Mesothelial cell of epicardium (in vitro differentiated cells): ENCODE measurements at places on chromosomes 6 and 20. TPM values are rescaled to one million over a fixed set of nuclear protein-coding genes. Genes with fewer than 3 reads are reported as not detected.

DNA sequence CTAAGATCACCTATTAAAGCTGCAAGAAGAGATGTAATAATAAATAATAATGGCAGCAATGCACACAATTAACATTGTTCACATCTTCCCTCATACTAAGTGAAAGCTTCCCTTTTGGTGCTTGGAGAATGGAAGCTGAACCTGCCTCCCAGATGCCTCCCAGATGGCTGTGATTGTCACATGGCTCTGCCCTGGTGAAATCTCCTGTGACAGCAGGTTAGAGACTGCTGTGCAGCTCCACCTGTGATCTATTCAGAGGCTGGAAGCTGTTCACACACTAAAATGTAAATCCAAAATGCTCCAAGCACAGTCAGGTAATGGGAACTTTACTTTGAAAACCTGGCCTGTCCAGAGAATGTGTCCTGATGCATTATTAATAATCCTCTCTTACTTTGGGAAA, 41.7 kb upstream of the RGS17 start:
- no peak for DNase-seq

- no peak for DNase-seq
Measured at GRCh38 chr20:39473536-39473935, 511.4 kb downstream of the DHX35 start.

DNA sequence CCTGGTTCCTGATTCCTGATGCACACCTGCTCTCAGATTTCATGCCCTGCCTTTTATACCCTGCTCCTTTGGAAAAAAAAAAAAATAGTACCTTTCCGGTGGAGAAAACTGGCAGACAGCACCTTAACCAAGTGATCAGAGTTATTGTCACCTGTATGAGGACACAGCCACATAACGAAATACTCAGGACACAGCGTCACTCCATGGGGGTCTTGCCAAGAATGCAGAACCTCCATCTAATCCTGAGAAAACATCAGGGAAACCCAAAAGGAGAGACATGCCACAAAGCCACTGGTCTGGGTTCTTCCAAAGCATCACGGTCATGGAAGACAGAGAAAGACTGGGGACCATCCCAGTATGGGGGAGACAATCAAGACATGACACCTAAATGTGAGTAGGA, 29.1 kb downstream of the BFSP1 start:
- DNase-seq, result no peak

DNA sequence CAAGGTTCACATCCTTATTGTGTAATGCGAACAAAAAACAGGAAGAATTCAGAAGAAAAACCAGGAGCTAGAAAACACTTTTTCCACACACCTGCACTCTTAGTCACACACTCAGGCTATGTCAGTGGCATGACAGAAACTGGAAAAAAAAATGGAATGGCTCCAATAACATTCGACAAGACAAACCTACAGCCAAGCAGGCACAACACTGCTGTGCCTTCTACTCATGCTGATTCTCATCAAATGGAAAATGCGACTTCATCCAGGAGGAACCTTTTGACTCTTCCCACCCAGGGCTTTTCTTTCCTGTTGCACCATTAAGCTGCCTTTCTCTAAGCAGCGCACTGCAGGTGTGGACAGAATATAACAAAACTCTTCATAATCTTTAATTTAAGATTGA, 163.2 kb upstream of the BTBD3 start:
- no peak for DNase-seq

DNA sequence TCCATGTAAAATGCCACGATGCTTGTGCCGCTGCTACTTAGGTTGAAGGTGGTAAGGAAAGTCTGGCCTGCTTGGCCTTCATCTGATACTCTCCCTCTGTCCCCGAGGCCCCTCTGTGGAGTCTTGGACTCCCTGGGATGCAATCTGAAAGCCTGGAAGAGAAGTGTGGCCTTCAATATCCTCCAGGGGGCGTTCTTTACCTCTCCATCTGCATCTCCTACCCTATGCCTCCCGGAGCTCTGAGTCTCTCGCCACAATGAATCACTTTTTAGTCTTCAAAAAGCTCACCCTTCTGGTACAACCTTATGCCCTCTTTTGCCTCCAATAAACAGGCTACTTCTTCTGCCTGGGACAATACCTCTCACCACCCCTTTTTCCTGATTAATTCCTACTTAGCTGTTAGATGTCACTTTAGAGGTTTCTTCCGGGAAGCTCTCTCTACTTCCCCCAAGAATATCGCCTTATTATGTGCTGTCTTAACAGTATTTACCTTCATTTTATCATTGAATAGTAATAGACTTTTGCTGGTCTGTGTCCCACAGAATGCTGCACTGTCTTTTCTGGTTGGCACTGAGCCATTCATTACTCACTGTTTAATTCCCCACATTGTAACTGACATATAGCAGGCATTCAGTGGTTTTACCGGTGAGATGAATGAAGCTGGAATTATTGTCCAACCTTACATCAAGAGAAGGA, 13.9 kb upstream of the ATG5 start:
- peak; percentile 25 for DNase-seq

GRCh38 chr6:53321701-53322100, 27.0 kb downstream of the ELOVL5 start:
- no peak for DNase-seq

DNA sequence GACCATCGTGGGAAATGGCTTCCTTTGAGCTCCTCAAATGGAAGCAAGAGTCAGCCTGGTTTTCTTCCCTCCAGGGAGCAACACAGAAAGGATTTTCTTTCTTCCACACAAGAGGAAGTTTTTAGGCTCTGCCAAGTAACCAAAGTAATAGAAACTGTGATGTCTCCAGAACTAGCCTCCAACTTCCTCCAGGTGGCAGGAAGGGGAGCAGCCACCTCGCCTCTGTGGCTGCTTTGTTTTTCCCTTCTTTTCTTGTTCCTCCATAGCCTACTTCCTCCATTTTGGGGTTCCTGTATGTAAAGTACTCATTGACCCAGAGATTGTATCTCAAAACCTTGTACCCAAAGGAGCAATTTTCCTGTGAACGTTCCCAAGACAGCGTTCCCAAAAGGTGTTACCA, 32.7 kb upstream of the CCR6 start:
- DNase-seq, result no peak

DNA sequence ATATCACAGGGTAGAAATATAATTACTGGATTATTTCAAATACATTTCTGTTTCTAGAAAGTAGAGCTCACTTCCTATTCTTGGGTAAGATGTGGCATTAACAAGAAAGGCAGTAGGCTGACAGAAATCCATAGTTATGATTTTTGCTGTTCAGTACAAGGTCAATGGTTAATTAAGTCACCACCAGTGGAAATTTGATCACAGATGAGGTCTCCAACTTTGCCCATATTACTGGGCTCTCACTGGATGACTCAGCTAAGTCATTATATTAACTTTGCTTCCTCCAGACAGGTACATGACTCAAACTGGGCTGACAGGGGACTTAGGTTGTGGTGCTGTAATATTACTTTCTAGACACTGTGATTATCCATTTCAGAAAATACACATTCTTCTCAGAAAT, 212.4 kb downstream of the GRIK2 start:
- DNase-seq, result no peak

DNA sequence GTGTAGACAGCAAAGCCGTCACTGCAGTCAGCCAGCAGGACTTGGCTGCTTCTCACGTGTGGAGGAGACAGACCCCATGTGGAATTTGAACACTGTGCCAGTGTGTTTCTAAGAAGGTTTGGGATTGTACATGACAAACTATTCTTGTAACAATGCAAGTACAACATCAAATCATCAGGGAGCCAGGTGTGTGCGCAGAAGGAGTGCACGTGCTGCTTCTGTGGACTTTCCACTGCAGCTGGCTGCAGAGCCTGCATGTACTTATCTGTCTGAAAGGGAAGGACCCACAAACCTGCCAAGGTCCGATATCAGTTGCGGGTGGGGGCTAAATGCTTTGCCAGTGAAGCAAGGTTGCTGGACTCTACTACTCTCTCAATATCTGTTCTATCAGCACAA, 211.6 kb downstream of the WDR27 start:
- no peak for DNase-seq

- DNase-seq, result no peak
Measured at GRCh38 chr6:110098511-110099116, 80.9 kb downstream of the WASF1 start.

GRCh38 chr6:138716971-138717665, 56.5 kb upstream of the CCDC28A start:
- DNase-seq, result no peak

DNA sequence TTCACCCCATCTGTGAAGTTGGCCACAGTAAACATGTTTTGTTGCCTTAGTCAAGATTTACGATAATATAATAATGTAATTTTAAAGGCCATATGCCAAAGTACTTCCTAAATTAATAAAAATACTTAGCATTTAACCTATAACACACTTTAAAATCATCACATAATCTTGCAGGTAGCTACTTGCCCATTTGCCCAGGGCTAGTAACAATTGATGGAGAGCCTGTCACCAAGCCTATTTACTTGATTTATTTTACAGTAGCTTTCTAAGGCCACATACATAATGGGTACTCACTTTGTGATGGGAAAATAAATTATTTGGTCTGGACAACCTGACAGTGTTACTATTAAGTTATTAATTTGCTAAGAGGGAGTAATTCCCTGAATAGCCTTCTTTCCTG, 14.5 kb downstream of the BTBD9 start:
- no peak for DNase-seq

- no peak for DNase-seq
Measured at GRCh38 chr6:83958241-83958685, 75.3 kb upstream of the MRAP2 start.

DNA sequence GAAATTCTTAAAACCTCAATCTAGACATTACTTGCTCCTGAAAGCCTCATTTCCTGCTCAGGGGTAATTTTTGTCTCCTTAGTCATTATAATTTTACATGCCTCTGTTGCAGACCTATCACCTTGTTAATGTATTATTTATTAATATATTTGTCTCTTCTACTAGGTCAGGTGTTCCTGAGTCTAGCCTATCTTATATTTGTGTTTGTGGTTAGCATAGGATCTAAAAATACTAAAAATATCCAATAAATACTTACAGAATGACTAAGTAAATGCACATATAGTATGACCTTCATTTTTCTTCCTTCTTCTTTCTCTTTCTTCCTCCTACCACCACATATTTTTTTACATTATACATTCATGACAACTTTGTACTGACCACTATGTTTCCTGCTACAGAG, 268.9 kb upstream of the HS3ST5 start:
- DNase-seq, result no peak

DNA sequence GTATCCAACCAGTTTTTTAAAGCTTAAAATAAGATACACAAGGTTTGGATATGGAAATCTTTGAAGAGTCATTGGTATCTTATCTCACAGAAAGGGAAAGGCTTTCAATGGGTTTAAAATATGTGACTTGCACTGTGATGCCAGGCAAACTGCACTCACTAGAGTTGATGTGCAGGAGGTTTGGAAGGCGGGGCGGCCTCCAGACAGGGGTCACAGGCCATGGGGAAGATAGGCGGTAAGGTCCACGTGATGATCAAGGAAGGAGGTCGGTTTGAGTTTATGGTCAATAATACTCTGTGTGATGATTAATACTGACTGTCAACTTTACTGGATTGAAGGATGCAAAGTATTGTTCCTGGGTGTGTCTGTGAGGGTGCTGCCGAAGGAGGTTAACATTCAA, 9.5 kb upstream of the RAMACL start:
- no peak for DNase-seq

- DNase-seq, result no peak
Measured at GRCh38 chr20:5539691-5540090, 210.5 kb upstream of the SHLD1 start.

- DNase-seq, result no peak
Measured at GRCh38 chr6:141829566-141830360, 303.0 kb upstream of the GJE1 start.

GRCh38 chr6:126534401-126534800, 194.5 kb downstream of the CENPW start:
- DNase-seq, result no peak

DNA sequence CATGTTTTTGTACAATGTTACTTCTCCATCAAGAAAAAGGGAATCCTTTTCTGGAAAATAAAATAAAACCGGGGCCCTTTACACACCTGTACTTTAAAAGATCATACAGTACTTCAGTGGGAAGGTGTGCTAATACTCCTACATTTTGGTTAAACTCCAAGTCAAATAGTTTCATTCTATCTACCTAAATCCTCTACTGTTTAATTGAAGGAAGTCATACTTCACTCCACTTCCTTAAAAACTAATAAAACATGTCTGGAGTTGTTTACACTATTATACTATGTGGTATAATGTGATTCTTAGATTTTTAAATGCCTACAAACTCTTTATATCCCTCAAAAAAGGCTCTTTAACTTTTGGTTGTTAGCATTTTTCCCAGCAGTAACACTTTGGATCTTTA, 18.6 kb upstream of the HBS1L start:
- DNase-seq, result no peak

GRCh38 chr6:21398741-21399325, 194.7 kb upstream of the SOX4 start:
- no peak for DNase-seq

DNA sequence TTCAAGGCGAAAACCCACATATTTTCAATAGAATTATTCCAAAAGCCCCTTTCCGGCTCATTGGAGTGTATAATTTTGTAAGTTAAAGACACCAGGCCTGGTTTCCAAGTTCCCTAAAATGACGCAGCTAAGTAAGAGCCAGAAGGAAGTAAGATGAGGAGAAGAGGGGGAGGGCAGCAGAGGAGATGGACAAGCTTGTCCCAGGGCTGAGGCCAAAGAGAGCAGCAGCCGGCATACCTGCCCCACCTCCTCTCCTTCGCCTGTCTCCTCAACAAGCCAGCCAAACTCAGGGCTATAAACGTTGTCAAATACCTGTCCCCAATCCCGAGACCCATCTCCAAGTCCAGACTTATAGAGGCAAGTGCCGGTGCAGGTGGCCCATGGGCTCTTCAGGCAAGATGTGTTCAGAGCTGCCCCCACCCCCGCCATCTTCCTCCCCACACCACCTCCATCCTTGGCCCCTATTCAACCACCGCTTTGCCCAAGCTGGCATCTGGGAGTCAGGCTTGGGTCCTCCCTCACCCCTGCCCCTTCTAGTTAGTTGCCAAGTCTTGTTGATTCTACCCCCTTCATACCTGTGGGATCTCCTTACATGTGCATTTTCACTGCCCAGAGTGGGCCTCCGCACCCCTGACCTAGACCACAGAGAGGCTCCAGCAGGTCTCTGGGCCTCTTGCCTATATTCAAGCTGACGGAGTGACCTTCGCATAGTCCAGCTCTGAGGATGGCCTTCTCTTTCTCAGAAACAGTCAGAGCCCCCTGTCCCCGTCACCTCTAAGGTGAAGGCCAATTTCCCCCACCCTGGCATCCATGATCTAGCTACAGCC, 75.7 kb upstream of the SIRPA start:
- DNase-seq, result no peak

GRCh38 chr6:18022398-18023231, 35.2 kb upstream of the KIF13A start:
- DNase-seq, result no peak

The CCM2L gene
- total RNA-seq, result 0.16 to 0.38 TPM in 2 of 3 replicates, not detected in the other

The SLC22A16 gene
- not detected in 3 replicates for total RNA-seq

The BPIFB2 gene
- total RNA-seq, result not detected in 3 replicates

The PSORS1C2 gene
- not detected in 3 replicates for total RNA-seq

The LY6G6F gene
- not detected in 3 replicates for total RNA-seq

The OLIG3 gene
- 0.27 to 0.35 TPM (median 0.34 TPM) in 3 replicates for total RNA-seq

The WFDC12 gene
- not detected in 3 replicates for total RNA-seq

The ALDH5A1 gene
- 19.6 to 22.6 TPM (median 22.5 TPM) in 3 replicates for total RNA-seq
